ENCODE measurements at places on chromosomes 16 and 17. TPM values are rescaled to one million over a fixed set of nuclear protein-coding genes. Genes with fewer than 3 reads are reported as not detected.
A peak's percentile ranks its signal among the peaks of the same experiment; 100 is the strongest.

DNA sequence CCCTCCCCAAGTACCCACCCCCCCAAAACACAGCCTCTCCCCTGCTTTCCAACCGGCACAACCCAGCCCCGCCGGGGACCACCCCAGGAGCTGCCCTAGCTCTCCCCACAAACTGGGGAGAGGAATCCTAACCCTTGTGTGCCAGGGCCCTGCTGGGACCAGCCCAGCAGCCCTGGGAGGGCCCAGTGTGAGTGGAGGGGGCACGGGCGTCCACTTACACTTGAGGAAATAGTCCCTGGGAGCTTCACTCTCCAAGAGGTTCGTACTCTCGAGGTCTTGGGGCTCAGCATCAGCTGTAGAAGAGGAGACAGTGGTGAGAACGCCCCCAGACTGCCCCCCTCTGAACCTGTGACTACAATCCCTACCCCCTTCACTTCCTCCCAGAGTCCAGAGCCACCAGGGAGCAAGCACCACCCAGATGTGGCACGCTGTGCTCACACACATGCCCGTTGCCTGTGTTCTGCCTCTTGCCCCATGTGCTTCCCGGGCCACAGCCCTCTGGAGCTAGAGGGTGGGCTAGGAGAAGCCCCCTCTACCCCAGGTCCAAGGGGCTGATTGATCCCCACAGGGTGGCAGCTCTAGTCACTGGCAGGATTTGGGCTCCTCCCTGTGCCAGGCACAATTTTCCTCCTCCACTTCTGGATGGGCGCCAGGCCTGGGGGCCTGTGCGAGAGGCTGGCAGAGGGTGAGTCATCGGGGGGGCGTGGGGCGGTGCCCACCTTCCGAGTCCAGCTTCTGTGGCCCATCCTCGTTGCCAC is 3.0 kb downstream of the TRIM47 start:
- H3K4me1 ChIP-seq, result peaks cover 27% of the 10 kb centered on the region
- H3K27ac ChIP-seq, result no peak overlapping the region
- peaks cover 33% of the 10 kb centered on the region for H3K27me3 ChIP-seq
- H3K4me3 ChIP-seq, result no peak overlapping the region

Gene CLEC19A
- 0.41 TPM for total RNA-seq

Gene KCNG4
- total RNA-seq, result not detected

GRCh38 chr17:13757871-13758270 is 156.1 kb upstream of the HS3ST3A1 start:
- no peak overlapping the region for H3K27ac ChIP-seq
- peaks cover 15% of the 10 kb centered on the region for H3K4me1 ChIP-seq
- no peaks in the 10 kb centered on the region for H3K36me3 ChIP-seq
- H3K4me3 ChIP-seq, result no peak overlapping the region

DNA sequence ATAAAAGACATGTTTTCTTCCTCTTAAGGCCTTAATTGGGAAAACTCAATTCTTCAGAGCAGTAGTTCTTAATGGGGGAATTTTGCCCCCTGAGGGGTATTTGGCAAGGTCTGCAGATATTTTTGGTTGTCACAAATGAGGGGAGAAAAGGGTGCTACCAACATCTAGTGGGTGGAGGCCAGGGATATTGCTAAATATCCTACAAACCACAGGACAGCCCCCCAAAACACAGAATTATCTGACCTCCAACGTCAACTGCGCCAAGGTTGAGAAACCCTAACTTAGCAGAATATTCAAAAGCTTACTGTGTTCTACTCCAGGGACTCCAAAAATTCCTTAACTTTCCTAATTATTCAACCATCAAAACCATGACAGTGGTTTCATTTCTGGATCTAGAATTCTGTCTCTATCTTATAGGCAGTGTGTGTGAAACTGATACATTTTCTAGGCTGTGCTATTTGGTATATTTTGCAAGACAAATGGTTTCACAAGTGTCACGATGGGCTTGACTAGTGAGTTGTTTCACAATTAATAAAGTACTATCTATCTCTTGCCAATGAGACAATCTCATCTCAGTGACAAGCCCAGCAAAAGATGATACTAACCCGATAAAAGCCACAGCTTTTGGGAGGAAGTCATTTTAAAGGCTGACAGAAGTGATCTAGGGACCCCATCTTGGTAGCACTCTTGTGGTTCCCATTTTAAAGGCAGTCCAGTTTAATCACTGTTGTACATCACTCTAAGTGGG is 14.7 kb downstream of the TXNDC11 start:
- DNase-seq, result no peak
- H3K4me3 ChIP-seq, result no peak overlapping the region
- no peak overlapping the region for H3K27ac ChIP-seq
- no peaks in the 10 kb centered on the region for H3K27me3 ChIP-seq

DNA sequence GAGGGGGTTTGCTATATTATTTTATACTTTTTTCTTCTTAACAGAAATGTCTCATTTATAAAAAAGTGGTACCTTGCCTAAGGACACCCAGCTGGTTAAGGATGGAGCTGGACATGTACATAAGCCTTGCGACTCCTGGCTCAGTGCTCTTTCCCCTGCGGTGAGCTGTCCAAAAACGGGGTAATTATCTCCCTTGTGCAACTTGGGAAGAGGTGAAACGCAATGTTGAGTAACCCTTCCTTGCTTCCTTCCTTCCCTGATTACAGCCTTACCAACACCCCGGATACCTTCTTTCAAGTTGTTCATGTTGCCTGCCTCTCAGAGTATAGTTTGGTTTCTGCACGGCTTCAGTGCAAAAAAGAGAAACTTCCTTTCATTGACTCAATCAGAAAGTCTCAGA is 94.1 kb upstream of the XYLT1 start:
- no peaks in the 10 kb centered on the region for H3K4me1 ChIP-seq
- no peaks in the 10 kb centered on the region for H3K27me3 ChIP-seq
- H3K27ac ChIP-seq, result no peak overlapping the region
- no peaks in the 10 kb centered on the region for H3K36me3 ChIP-seq

- no peak for DNase-seq
- H3K4me3 ChIP-seq, result no peak overlapping the region
- H3K4me1 ChIP-seq, result 0 out of 2 replicates have a peak, but pooled peaks cover 2% of the 10 kb centered on the region
These were observed 8.8 kb downstream of the TMEM186 start for GRCh38 chr16:8788578-8789172.

Gene KSR1
- total RNA-seq, result 38.0 TPM

Gene UTS2R
- 0.76 TPM for total RNA-seq

- H3K36me3 ChIP-seq, result peaks cover 4% of the 10 kb centered on the region
- no peak overlapping the region for H3K4me3 ChIP-seq
- peaks cover 52% of the 10 kb centered on the region for H3K4me1 ChIP-seq
- DNase-seq, result no peak
These were observed 113.5 kb upstream of the CCL2 start for GRCh38 chr17:34141590-34141989.

GRCh38 chr17:32185875-32186274 is 43.6 kb downstream of the RHOT1 start:
- H3K36me3 ChIP-seq, result peaks cover 28% of the 10 kb centered on the region
- H3K27ac ChIP-seq, result no peak overlapping the region
- no peak overlapping the region for H3K4me3 ChIP-seq
- DNase-seq, result no peak

Gene NPIPA8
- total RNA-seq, result 6.8 TPM

DNA sequence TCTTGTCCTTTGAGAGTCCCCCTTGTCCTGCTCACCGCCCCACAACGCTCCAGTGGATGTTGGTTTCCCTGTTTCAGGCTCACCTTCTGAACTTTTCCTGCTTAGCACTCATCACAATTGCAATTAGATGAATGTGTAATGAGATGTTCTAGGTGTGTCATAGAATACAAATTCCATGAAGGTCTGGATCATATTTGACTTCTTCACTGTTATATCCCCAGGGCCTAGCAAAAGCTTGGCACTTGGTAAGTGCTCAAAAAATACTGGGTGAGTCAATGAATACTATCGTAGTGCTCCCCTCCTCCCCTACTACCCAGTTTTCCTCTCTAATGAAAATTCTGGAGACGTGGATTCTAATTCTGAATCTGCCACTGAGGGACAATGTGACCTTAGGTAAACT is 33.1 kb downstream of the DNAH3 start:
- no peak for DNase-seq
- peak overlapping the region; percentile 79 for H3K27ac ChIP-seq
- H3K36me3 ChIP-seq, result no peaks in the 10 kb centered on the region
- H3K4me1 ChIP-seq, result peaks cover 20% of the 10 kb centered on the region

GRCh38 chr16:53745753-53746266 is 41.9 kb downstream of the FTO start:
- peaks cover 27% of the 10 kb centered on the region for H3K4me1 ChIP-seq
- H3K27me3 ChIP-seq, result no peaks in the 10 kb centered on the region
- H3K36me3 ChIP-seq, result no peaks in the 10 kb centered on the region
- DNase-seq, result no peak
- H3K27ac ChIP-seq, result no peak overlapping the region

- DNase-seq, result no peak
- H3K4me3 ChIP-seq, result no peak overlapping the region
- H3K36me3 ChIP-seq, result no peaks in the 10 kb centered on the region
- peaks cover 4% of the 10 kb centered on the region for H3K4me1 ChIP-seq
- H3K27me3 ChIP-seq, result no peaks in the 10 kb centered on the region
- no peak overlapping the region for H3K27ac ChIP-seq
These were observed 899.0 kb downstream of the KCNJ2 start for GRCh38 chr17:71068408-71068750.

DNA sequence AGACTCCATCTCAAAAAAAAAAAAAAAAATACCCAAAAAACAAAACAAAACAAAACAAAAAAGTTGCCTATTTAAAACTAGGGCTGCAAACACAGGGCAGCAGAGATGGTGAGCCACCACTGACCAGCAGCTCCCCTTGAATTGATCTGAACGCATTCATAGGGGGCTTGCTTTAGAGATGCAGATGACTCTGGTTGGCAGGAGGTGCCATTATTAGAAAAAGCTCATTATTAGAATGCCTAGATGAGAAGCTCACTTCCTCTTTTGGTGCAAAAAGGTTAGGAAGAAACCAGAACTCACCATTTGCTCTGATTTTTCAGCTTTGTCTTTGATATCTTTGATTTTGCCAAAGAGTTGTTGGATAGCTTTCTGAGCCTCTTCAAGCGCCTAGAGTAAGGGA is 53.1 kb downstream of the VPS53 start:
- H3K36me3 ChIP-seq, result peaks cover 13% of the 10 kb centered on the region
- no peak for DNase-seq
- H3K27ac ChIP-seq, result no peak overlapping the region
- no peak overlapping the region for H3K4me3 ChIP-seq

DNA sequence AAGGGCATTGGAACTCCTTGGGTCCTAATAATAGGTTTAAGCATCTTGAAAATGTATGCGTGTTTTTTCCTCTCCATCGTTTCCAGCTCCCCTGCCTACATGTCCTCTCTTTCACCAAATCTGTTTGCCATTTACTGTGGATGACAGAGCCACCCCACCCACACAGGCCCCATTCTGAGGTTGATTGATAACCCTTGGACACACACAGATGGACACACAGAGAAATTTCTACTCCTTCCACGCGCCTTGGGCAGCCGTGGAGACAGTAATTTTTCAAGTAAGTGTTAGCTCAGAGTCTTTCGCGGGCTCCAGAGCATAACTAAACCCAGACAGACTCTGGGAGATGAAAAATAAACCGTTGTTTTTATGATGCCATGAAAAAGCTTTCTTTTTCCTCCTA is 103.3 kb upstream of the NLRP1 start:
- DNase-seq, result no peak
- no peaks in the 10 kb centered on the region for H3K27me3 ChIP-seq
- peaks cover 7% of the 10 kb centered on the region for H3K4me1 ChIP-seq
- H3K27ac ChIP-seq, result no peak overlapping the region

Gene CD300LB
- not detected for total RNA-seq

Gene CA7
- 2.2 TPM for total RNA-seq

- H3K27me3 ChIP-seq, result peaks cover 6% of the 10 kb centered on the region
- no peak for DNase-seq
These were observed 72.3 kb upstream of the CCL1 start for GRCh38 chr17:34435182-34435928.

DNA sequence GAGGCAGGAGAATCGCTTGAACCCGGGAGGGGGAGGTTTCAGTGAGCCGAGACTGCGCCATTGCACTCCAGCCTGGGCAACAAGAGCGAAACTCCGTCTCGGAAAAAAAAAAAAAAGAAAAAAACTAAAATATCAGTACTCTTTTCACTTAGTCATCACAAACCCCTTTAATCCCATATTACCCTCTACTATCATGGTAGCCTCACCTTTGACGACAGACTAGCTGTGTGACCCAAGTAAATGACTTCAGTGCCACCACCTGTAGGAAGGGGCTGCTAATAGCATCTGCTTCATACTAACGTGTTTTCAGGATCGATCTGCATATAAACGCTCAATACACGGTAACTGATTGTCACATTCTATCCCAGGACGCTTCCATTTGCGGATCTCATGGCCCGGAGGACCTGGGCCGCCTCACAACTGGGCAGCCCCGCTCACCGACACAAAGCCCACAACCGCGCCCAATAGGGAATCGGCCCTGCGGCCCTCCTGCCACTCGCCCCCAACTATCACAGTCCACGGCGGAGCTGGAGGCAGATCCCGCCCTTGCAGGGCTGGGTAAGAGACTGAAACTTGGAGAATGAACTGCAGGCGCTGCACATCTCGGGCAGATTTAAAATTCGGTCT is 1.1 kb upstream of the ZNF263 start:
- peak; percentile 72 for DNase-seq
- H3K4me1 ChIP-seq, result peaks cover 21% of the 10 kb centered on the region
- H3K36me3 ChIP-seq, result peaks cover 24% of the 10 kb centered on the region
- H3K27me3 ChIP-seq, result peaks cover 11% of the 10 kb centered on the region

Gene CCDC154
- total RNA-seq, result 1.2 TPM

DNA sequence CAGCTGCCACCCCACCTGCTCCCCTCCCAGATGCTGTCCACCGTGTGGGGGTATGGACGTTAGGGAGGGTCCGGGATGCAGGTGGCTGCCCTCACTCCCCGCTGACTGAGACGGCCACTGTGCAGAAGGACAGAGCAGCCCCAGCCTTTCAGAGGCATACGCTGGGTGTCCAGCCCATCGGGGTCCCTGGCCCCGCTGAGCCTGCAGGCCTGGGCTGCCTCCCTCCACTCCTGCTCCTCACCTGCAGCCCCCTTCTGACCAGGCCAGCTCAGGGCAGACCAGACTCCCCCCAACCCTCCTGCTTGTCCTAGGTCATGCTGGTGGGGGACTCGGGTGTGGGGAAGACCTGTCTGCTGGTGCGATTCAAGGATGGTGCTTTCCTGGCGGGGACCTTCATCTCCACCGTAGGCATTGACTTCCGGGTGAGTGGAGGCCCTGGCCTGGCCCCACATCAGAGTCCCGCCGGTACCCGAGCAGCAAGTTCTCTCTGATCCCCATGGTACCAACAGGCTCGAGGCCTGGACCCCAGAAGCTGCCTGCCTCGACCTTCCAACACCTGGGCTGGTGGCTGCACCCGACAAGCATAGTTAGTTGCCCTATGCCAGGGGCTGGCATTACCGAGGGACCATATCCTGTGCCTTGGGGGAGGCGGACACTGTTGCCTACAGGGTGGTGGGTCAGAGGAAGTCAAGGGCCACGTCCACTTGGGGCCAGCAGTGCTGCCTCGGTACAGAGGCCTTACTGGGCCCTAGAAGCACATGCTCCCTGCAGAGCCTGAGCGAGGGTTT is 1.4 kb downstream of the RAB26 start:
- 0 out of 2 replicates have a peak overlapping the region, but pooled peaks have one; percentile 36 for H3K27ac ChIP-seq
- H3K4me1 ChIP-seq, result peaks cover 31% of the 10 kb centered on the region
- H3K36me3 ChIP-seq, result peaks cover 30% of the 10 kb centered on the region
- H3K27me3 ChIP-seq, result peaks cover 23% of the 10 kb centered on the region
- H3K4me3 ChIP-seq, result peak overlapping the region; percentile 97

- H3K4me3 ChIP-seq, result no peak overlapping the region
These were observed 209.4 kb upstream of the CIBAR2 start for GRCh38 chr16:85321509-85322271.

Measured in WTC11 (cell line).